Type B pancreatic cell (in vitro differentiated cells): ENCODE measurements at places on chromosomes 16 and 17.

DNA sequence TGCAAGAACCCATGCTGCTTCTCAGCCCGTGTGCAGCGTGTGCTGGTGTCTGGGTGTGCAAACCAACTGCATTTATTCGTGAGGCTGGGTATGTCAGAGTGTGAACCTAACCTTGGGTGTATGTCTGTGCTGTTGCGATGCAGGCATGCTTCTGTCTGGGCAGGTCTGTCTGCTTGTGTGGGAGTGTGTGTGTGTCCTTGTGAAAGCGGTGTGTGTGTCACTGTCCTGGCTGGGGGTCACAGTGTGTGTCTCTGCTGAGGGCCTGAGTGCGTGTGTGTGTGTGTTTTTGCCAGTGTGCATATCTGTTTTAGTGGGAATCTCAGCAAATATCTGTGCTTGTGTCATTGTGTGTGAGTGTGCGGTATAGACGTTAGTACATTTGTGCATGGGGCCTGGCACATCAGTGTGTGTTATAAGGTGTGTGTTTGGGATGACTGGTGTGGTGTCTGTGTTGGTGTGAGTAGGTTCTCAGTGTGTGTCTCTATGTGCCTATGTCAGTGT, 121.8 kb downstream of the CYLD start:
- no peak for DNase-seq

GRCh38 chr16:20744922-20745440, 3.4 kb upstream of the THUMPD1 start:
- no peak for DNase-seq

DNA sequence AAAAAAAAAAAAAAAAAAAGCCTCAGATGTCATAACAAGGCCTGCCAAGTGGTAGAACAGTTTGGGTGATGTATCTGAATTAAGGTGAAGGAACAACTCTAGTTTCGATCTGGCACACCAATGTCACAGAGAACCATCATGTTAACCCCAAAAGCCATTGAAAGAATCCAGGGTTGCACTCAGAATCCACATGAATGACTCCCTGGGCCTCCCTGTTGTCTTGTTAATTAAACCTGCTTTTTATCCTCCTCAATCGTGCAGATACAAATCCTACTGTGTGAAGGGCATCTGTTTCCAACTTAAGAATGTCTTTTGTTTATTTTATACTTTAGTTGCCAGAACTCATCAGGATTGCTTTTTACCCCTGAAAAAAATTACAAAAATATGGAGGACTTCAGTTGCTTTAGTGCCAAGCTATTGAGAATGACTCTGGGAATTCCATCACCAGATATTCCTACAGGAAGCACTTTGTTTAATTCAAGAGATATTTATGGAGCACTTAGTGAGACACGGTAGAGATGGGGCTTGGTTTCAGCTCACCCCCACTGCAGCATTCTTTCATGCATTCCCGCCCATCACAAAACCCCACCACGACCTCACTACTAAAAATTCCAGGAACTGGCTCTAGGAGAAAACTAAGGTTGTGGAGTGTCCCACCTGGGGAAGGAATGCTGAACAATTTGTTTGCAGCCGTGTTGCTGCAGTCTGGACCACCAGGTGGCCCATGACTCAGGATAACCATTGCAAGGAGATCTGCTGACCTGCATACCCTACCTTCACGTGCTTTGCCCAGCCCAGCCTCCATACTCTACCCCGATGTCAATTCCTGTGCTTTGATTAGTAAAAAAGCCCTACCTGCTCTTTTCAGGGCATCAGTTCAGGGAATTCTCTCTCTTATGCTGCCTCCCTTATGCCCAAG, 63.8 kb upstream of the GPRC5B start:
- DNase-seq: no peak

- no peak for DNase-seq
These were observed 1.4 kb upstream of the CTCF start for GRCh38 chr16:67560827-67561342.
